ENCODE measurements at places on chromosomes 7 and 10.

DNA sequence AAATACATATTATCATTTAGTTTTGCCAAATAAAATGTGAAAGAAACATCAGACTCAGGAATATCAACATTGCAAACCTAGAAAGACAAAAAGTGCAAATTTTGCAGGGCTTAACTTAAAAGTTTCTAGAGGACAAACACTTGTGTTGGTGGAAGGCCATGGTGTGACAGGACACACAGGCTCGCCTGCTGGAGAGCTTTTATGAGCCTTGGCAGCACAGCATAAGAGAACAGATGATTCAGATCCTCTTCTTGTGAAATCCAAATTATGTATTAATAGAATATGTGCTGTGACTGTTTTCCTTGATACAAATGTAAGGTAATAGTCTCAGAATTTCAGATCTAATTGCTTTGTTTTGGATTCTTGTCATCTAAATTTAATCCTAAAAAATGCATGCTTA lies 72.9 kb upstream of the ABCB5 start:
- no peak for DNase-seq

GRCh38 chr10:59907537-59907917 lies 1.2 kb upstream of the CCDC6 start:
- DNase-seq = no peak

DNA sequence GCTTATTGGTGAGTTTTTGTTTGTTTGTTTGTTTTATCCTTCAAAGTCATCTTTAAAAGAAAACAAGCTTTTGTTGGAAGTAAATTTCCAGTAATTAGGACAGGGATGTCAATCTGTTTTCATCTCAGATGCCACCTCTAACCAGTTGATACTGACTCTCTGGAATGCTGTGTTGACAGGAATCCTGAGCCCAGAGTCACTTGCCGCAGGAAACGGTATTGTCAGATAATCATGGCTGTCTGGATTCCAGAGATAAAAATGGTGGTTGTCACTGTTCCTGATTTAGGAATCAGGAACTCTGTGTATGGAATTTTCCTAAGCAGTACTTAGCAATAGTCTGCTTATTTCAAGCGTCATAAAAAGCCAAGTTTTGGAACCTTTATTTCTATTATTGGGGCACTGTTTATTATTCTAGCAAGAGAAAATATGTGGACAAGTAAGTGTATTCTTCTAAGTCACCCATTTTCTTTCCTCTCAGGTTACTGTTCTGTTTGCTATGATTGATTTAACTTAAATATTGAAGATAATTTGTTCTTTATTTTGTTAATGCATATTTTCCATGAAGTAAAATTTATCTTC lies 39.2 kb downstream of the CDC123 start:
- DNase-seq = no peak

DNA sequence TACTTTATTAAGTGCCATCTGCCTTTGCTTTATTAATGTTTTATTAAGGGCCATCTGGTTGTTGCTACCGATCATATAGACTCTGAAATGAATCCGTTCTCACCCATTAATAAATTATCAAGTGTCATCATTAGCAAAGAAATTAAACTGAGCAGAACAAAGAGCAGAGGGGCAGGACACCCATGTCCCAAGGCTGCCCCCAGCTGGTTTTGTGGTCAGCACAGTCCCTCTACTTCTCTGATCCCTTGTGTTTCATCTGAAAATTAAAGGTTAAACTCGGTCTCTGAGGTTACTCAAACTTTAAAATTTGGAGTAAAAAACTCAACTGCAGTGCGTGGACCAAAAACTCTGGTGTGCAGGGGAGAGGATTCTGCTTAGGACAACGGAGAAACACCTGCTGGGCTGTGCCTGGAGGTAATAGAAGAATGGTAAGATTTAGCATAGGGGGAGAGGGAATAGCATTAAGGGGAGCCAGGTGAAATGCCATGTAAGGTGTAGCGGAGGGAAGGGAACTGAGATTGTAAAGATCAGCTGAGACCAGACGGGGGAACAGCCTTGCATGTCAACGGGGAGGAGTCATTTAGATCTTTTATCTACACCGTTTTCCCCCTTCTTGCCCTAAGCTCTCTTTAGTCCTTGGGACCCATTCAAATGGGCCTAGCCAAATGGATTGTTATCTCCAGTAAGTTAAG lies 10.8 kb upstream of the GSDME start:
- no peak for DNase-seq
